ENCODE measurements at places on chromosomes 4 and X.

- no peak for DNase-seq
Observed at GRCh38 chr4:181204109-181204508, 1039.1 kb upstream of the TENM3 start.

DNA sequence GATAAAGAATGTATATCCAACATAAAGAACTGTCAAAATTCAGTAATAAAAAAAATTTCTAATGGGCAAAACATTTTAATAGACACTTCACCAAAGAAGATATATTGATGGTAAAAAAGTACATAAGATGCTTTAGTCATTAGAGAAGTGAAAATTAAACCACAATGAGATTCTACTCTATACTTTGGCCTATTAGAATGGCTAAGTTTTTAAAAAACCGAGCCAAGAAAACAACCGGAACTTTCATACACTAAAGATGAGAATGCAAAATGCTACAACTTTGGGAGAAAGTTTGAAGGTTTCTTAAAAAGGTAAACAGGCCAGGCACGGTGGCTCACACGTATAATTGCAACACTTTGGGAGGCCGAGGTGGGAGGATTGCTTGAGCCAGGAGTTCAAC lies 20.8 kb downstream of the CNOT6L start:
- DNase-seq: no peak

- peak; percentile 57 for DNase-seq
Observed at GRCh38 chr4:184250795-184251669, 33.4 kb upstream of the ENPP6 start.

- DNase-seq: no peak
Observed at GRCh38 chr4:176464748-176465147, 145.0 kb downstream of the SPCS3 start.

DNA sequence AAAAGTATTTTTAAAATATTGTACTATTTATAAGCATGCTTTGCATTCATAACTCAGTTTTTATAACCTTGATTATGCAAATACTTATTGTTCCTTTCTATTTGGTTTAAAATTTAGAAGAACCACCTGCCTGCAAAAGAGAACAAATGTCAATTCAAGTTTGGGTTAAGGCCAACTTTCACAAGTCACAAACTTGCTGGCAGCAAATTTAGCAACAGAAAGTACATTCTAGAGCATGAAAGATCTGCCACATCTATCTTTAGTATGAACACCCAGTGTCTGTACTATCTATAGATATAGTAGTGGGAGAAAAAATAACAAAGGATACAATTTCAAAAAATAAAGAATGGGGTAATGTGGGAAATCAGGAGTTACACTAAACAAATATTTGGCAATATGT lies 1014.2 kb downstream of the C4orf33 start:
- DNase-seq: no peak

GRCh38 chr4:4735136-4735750 lies 124.2 kb upstream of the MSX1 start:
- DNase-seq: no peak
